ENCODE measurements at places on chromosomes 7 and 10.

GRCh38 chr7:84324136-84324630, 129.6 kb upstream of the SEMA3A start:
- no peak for DNase-seq

DNA sequence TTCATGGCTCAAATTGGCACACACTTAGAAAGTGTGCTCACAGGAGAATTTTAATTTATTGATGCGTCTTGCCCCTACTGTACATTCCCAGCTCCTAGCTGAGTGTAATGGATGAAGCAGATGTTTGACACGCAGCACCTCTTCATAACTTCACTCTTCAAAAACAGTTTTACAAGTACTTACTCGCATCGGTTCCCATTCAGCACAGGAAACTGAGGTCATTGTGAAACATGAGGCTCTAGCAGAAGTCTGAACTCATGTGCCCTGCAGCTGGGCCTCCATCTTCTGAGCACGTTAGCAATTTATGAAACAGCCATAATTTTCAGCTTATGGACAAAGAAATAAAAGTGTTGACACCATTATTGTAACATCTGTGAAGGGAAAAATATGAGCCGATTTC, 558.9 kb upstream of the MGMT start:
- no peak for DNase-seq

- DNase-seq: no peak
Observed at GRCh38 chr7:73727952-73728351, 8.5 kb upstream of the STX1A start.

DNA sequence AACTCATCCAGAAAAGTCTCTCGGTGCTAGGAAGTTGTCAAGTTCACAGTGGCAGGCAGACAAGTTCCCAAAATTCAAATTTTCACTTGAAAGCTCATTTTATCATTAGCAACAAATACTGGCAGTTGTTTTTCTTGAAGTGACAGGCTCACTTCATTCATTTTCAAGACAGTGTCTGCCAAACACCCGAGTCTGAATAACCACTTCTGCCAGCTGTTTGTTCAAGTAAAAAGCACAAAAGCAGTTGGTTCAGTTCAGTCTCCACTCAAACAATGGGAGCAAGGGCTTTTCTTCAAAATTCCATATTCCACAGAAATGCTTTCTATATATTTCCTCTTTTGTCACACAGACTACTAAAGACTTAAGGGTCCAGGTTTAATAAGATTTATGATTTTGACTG, 47.7 kb upstream of the ATP6V0A4 start:
- no peak for DNase-seq

DNA sequence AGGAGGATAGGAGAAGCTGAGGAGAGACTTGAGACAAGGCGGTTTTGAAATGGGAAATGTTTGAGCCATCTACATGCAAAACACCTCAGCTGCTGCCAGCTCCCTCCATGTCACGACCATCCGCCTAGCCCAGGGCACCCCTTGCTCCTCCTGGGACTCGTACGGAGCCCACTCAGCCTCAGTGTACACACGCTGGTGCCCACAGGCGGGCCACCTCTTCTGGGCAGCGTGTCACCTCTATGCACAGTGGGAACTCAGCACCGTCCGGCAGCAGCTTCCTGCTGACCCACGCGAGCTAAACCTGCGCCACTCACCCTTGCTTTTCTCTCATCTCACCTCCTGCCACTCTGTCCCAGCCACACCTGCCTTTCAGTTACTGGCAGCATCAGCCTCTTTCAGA, 108.3 kb downstream of the GALNT11 start:
- no peak for DNase-seq

DNA sequence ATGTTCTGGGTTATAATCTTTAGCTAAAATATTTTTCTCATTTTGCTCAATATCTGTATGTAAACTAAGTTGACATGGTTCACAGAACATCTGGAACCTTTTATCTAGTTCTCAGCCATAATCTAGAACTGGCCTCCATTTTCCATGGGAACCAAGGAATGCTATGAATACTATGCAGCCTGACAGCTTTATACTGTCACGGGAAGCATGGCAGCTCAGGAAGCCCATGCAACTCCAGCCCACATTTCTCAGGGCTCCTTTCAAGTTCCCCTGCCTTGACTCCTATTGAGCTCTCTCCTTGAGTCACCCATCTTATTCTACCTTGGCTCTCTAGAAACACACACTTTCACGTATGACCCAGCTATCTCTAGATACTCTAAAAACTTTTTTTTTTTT, 36.6 kb upstream of the PRKAR2B start:
- DNase-seq: no peak

GRCh38 chr10:43035800-43036199, 41.1 kb upstream of the RET start:
- DNase-seq: no peak

- DNase-seq: no peak
Observed at GRCh38 chr10:124366825-124367224, 51.9 kb downstream of the OAT start.

GRCh38 chr7:20409961-20410360, 79.3 kb downstream of the ITGB8 start:
- no peak for DNase-seq

- DNase-seq: no peak
Observed at GRCh38 chr7:12708314-12708713, 20.9 kb downstream of the ARL4A start.

DNA sequence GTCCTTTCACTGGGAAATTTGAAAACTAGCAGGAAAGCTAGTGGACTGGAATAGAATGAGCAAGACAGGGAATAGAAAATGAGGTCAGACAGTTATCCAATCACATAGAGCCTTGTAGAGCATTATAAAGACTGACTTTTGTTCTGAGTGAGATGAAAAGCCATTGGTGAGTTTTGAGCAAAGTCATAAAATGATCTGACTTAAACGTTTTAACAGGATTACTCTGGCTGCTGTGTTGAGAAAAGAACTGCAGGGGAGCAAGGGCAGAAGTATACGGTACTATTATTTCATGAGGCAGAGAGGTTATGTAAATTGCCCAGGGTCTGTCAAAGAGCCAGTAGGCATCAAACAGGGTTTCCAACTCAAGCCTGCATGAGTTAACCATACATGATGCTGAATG, 393.4 kb downstream of the TFEC start:
- no peak for DNase-seq

DNA sequence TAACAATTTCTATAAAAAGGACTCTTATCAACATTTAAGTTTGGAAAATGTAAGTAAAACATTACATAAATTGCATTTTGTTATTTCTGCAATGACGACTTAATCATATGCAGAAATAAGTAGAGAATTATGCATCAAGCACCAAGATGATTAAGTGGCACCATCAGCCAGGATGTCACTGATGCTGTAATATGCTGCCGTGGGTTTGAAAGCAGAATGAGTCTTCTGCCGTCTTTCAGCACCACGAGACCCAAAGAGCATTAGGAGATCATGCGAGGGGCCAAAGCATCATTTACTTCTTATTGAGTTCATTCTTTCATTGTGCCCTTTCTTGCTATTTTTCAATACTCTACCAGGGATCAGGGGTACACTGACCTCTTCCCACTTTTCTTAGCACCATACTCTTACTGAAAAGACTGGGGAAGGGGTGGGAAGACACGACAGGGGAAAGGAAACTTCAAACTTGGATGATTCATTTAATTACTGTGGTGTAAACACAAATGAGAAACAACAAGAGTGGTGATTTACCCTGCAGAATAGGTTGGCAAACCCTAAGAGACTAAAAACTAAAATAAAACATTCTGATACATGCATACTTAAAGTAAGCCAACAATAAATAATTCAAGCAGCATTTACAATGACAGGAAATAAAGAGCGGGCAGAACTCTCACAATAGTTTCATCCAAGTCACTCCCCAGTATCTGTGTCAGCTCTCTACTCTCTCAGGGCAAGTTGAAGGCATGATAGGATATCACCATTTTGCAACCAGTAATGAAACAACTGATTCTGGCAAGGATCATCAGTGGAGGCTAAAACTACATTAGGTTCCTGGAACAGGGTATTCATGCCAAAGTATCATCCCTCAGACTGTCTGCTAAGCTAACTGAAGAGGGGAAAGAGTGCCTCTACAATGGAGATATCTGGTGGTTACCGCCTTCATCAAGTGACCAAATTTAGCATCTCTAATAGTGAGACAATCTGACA, 70.8 kb downstream of the CUL2 start:
- no peak for DNase-seq

GRCh38 chr7:31051598-31052486, at the start of gene ADCYAP1R1:
TSS of gene ADCYAP1R1 (plus strand) at chr7:31052308. CDS start at chr7:31063265, 10,957 bp downstream.
- DNase-seq: no peak

DNA sequence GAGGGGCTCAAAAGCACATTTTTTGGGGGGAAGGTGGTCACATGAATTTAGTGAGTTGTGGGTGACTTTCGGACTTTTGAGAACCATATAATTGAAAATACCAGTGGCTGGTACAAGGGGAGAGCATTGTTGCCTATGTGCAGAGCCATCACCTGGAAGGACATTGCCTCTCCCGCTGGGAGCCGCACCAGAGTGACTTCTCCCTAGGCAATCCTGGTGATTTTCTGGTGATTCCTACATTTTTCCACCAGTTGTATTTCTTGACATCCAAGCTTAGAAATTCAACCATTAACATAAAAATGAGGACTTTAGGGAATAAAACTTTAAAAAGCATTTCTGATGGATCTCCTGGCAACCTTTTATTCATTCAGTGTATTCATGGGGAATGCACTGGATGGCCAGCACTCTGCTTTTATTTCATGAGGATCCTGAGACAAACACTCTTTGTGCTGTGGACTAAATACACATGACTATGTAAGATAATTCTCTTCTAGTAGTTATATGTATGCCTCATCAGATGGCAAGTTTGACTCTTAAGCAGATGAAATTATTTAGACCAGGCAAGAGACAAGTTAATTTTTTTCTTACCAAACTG, 41.8 kb upstream of the MKI67 start:
- DNase-seq: no peak

DNA sequence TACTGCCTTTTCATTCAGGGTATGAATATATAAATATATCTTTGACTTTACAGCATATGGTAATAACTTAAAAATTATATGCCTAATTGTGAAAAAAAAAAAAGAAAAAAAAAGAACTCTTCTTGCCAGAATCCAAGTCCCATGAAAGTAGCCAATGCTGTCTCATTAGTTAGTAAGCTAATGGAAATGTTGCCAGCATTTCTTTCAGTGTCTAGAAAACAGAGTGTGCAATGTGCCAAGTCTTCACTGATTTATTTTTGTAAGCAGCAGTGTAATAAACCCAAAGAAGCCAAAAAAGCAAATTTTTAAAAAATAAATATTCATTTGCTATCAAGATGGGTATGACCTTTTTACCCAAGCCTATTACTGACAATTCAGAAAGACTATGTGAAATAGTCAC, 31.1 kb upstream of the LRRN3 start:
- DNase-seq: no peak

DNA sequence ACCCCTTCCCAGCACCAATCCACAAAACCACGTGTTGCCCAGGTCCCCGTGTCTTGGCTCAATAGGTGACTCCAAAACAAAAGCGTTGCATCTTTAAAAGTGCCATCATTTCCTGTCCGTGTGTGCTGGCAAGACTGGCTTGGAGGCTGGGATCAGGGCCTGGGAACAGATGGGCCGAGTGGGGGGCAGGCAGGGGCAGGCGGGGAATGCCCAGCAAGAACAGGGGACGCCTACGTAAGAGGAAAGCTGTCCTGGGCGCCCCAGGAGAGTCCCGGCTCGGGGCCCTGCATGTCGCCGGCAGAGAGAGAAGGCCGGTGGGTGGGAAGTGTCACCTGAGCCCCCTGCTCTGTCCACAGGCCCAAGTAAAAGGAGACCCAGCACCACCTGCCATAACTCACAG, 86.5 kb downstream of the PAXIP1 start:
- no peak for DNase-seq

GRCh38 chr10:111887266-111887665, 296.3 kb downstream of the GPAM start:
- DNase-seq: no peak

GRCh38 chr7:104621321-104621720, 292.9 kb downstream of the LHFPL3 start:
- no peak for DNase-seq
